ENCODE measurements at places on chromosomes 13 and 19.

DNA sequence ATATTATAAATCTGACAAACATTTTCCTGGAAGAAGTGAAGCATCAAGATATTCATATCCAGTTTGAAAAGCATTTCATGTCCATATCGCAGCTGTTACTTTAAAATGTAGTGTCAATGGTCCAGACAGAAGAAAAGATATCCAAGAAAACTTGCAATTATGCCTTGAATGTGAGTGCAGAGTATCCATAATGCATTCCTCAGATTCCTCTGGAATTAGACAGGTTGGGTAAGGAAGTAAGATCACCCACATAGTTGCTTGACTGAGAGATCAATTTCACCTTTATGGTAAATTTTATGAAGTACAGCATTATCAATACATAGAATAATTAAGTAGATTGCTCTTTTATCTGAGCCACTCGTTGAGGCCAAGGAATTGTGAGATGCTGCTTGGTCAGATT is 327.0 kb upstream of the SLITRK5 start:
- no peak for DNase-seq

DNA sequence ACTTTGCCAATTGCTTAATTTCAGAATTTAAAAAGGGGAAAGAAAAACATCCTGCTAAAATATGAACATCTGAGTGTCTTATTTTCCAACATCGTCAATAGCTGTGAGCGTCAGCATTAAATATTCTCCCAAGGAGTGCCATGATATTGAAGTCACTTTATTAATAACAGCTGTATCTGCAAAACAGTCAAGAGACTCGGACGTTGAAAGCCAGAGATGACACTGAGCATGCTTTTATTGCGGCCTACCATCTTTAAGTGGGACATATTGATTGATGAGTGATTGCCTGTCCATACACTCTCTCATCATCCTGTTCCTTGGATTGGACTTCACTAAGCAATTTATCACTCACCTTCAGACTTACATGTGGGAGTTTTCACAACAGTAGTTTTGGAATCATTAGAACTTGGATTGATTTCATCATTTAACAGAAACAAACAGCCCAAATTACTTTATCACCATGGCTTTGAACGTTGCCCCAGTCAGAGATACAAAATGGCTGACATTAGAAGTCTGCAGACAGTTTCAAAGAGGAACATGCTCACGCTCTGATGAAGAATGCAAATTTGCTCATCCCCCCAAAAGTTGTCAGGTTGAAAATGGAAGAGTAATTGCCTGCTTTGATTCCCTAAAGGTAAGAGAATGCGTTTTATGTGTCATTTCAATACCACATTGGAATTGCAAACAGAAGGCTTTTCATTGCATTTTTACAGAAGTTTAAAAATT is 53.8 kb downstream of the MBNL2 start:
- no peak for DNase-seq

GRCh38 chr19:40497214-40497613 is 30.4 kb downstream of the SPTBN4 start:
- no peak for DNase-seq

- DNase-seq: no peak
Observed at GRCh38 chr13:113441661-113442060, 11.6 kb downstream of the ADPRHL1 start.

DNA sequence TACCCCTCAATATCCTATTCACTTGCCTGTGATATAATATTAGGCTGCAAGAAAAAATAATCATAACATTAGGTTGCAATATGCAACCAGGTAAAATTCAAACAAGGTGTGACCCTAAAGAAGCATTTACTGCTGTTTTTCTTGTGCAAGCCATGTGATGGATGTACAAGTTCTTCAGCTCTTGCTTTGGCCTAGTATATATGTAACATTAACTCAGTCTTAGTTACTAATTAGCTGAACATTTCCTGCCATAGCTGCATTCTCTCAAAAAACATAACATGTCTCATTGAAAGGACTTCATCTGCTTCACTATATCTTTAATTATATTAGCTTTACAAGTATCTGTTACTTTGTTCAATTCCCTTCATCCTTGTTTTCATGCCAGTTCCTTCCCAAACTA is 406.8 kb upstream of the HTR2A start:
- DNase-seq: no peak

GRCh38 chr13:45051315-45051714 is 62.0 kb downstream of the GPALPP1 start:
- no peak for DNase-seq

DNA sequence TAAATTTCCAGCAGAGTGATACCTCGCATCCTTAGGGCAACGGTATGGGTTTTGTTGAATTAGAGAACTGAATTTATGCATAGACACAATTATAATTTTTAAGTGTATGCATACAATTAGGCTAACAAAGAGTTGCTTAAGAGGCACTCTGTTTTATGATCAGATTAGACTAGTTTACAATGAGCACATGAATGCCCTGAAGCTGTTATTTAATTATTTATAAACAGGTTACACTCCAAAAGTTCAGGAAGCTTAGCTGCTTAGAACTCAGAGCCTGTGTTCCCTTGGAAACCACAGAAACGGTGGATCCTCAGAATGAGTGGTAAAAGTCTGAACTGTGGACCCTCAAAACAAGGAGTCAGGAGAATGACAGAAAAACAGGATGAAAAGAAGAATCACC is 72.5 kb upstream of the FBXL3 start:
- DNase-seq: no peak

- no peak for DNase-seq
Observed at GRCh38 chr19:54352546-54352945, 12.2 kb downstream of the LAIR1 start.

- DNase-seq: no peak
Observed at GRCh38 chr19:31527443-31527842, 178.2 kb upstream of the TSHZ3 start.

DNA sequence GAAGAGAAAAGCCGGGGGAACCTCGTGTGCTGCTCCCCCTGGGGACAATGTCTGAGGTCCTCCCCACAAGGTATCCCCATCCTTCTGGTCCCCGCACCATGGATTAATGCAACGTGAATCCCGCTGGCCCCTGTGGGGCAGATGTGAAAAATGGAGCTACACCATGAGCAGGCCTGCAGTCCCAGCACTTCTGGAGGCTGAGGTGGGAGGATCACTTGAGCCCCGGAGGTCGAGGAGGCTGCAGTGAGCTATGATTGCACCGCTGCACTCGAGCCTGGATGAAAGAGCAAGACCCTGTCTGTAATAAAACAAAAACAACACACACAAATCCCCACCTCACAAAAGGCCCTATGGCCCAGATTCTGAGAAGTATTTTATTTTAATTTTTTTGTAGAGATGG is 1.2 kb upstream of the CFD start:
- DNase-seq: no peak

- DNase-seq: no peak
Observed at GRCh38 chr19:31348481-31349159, 616 bp downstream of the TSHZ3 start.

DNA sequence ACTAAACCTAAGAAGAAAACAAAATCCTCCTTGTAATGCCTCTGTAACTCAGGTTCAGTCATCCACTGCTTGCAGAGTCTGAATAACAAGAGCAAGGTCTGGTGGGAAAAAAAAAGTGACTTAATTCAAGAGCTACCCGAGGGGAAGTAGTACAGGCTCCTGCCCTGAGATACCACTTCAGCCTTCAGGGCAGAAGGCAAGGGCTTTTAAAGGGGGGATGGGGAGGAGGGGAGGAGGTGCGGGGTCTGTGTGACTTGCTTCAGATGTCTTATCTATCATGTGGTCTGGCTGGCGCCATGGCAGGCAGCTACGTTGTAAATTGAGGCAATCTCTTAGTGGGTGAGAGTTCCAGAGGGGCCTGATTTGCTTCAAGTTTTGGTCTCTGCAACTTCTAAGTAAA is 66.7 kb downstream of the LRRC63 start:
- no peak for DNase-seq

DNA sequence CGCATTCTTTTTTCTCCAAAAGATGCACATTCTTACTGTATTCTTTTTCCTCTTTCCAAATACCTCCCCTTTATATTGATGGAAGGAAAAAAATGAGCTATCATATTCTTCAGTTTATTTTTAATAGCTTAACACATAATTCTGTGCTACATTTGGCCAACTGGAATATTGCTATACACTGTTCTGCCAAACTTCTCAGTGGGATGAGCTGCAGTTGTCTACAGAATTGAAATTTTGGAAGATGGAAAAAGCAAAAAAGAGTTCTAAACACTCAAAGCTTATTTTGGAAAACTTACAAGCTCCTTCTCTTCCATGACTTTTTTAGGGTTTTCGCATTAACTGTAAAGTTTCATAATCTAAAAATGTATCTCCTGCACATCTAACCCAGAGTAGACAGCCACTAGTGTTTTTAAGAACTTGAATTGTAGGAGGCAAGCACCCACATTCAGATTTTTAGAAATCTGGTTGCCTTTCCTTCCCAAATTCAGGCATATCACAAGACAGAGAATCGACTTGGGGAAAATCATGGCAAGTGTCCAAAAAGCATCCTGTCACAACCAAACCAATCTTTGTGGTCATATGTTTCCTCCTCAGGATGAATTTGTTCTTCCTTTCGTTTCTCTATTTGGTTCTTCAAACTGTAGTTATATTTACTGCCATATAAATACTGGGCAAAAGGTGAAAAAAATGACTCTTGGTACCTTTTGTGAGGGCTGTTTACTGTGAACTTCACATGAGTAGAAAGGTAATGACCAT is 111.4 kb upstream of the FRY start:
- DNase-seq: no peak

GRCh38 chr19:8196271-8196927 is 12.8 kb upstream of the CERS4 start:
- DNase-seq: no peak

- no peak for DNase-seq
Observed at GRCh38 chr13:53104136-53104535, 75.5 kb downstream of the OLFM4 start.

DNA sequence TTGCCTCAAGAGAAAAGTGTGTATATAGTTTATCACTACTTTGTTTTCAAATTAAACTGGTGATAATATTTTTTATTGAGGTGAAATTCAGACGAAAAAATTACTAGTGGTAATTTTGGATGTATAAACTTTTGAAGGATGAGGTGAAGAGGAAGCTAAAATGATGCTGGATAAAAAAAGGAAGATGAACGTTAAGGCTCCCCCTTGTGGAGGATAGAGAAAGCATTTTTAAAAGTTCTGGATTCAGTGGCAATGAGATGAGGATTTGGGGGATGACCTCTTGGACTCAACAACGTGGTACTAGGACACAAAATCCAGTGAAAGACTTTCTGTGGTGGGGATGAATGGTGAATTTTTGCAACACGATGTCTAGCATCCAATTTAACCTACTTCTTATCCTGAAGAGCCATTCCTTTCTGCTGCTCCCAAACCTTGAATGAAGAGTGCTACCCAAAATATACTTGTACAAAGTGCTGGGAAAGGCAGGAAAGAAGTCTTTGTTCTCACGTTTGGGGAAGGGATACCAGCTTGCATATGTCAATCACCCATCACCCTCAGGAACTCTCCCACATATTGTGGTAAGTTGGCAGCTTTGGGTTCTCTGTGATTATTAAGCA is 7.3 kb upstream of the SIGLEC5 start:
- DNase-seq: no peak
